ENCODE measurements at places on chromosomes 3 and 15.

- DNase-seq = no peak
Observed at GRCh38 chr15:56320316-56320715, 44.9 kb upstream of the TEX9 start.

DNA sequence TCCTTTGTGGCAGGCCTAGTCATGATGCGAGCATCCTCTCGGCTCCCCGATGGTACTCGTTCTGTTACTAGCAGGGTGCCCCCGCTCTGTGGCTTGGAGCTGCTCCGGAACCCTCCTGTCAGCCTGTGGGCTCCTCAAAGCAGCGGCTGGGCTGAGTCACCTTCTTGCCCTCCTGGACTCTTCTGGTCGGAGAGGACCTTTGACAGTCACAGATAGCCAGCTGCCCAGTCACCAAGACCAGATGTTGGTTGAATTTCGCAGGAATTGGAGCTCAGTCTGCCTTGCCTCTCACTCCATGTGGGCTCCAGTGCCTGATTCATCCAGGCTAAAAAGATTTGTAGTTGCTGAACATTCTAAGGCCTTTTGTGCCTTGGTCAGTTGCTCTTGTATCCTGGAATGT lies 94.5 kb downstream of the CHCHD6 start:
- DNase-seq = no peak

- no peak for DNase-seq
Observed at GRCh38 chr3:41477399-41478014, 278.2 kb downstream of the CTNNB1 start.

GRCh38 chr3:22569570-22569969 lies 633.6 kb upstream of the UBE2E2 start:
- DNase-seq = peak; percentile 9

DNA sequence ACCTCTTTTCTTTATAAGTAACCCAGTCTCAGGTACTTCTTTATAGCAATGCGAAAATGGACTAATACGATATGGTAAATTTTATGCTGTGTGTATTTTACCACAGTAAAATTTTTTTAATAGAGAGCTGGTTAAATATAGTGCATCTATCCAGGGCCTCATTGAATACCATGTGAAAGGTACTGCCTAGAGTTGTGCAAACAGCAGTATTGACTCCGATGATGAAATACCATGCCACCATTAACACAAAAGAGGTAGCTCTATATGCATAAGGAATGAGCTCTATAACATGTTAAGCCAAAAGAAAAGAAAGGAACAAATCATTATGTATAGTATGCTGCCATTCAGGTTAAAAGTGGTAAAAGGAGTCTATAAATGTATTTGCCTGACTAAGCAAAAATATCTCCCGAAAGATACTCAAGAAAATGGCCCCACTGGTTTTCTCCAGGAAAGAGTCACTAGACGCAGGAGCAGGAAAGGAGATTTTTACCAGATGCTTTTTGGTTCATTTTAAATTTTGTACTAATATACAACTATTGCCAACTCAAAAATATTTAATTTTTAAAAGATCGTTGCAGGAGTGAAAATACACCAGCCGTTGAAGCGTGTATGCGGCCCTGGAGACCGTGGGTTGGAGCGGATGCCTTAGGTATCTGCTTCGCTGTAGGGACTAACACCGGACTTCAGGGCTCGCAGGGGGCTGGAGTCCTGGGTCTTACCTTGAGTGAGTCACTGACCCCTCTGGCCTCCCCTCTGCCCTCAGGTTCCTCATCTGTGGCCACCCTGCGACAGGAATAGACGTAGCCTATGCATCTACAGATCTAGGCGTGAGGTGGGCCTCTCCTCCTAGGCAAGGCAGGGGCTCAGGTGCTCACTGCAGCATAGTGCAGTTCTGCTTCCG lies 120.1 kb downstream of the CHSY1 start:
- DNase-seq = no peak

DNA sequence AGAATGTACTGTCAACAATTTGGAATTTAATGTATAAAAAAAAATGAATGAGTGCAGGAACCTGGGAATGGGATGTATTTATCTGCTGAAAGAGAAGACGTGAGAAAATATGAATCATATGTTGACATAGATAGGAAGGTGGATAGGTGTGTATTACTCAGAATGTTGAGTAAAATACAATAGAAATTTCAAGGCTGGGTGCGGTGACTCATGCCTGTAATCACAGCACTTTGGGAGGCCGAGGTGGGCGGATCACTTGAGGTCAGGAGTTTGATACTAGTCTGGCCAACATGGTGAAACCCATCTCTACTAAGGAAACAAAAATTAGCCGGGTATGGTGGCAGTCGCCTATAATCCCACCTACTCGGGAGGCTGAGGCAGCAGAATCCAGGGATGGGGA lies 202.8 kb downstream of the CADM2 start:
- DNase-seq = no peak

GRCh38 chr15:39195961-39196486 lies 384.9 kb upstream of the THBS1 start:
- no peak for DNase-seq

- DNase-seq = no peak
Observed at GRCh38 chr3:190619761-190620160, 105.9 kb downstream of the IL1RAP start.

DNA sequence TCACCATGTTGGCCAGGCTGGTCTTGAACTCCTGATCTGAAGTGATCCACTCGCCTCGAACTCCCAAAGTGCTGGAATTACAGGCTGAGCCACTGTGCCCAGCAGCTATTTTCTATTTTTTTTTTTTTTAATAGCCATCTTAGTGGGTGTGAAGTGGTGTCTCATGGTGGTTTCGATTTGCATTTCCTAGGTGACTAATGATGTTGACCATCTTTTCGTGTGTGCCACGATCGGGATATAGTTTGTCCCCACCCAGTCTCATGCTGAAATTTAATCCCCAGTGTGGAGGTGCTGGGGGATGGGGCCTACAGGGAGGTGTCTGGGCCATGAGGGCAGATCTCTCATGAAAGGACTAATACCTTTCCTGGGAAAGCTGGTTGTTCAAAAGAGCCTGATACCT lies 41.8 kb upstream of the MUC13 start:
- no peak for DNase-seq

DNA sequence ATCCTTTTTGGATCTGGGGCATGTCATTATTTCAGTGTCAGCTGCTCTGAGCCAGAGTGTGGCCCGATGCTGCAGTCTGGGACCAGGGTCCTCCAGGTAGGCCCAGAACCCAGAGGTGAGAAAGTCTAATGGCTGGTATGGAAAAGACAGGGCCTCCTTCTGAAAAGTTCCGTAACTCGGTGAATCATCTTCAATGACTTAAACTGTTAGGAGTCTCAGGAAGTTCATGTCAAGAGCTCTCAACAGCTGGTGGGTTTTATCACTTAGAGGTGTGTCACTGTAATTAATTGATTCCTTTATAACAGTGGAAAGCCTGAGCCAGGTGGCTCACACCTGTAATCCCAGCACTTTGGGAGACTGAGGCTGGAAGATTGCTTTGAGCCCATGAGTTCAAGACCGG lies 28.5 kb upstream of the PDE8A start:
- DNase-seq = no peak

DNA sequence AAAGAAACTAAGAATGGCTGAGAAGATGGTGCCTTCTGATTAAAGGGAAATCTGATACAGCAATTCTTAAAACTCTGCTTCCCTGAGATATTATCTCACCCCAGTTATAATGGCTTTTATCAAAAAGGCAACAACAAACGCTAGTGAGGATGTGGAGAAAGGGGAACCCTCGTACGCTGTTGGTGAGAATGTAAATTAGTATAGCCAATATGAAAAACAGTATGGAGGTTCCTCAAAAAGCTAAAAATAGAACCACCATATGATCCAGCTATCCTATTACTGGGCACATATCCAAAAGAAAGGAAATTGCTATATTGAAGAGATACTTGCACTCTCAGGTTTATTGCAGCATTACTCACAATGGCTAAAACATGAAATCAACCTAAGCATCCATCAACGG lies 65.1 kb downstream of the GOLIM4 start:
- DNase-seq = no peak

GRCh38 chr15:83533410-83533962 lies 86.3 kb downstream of the SH3GL3 start:
- no peak for DNase-seq

GRCh38 chr3:194001-194400 lies 2.6 kb upstream of the CHL1 start:
- no peak for DNase-seq

DNA sequence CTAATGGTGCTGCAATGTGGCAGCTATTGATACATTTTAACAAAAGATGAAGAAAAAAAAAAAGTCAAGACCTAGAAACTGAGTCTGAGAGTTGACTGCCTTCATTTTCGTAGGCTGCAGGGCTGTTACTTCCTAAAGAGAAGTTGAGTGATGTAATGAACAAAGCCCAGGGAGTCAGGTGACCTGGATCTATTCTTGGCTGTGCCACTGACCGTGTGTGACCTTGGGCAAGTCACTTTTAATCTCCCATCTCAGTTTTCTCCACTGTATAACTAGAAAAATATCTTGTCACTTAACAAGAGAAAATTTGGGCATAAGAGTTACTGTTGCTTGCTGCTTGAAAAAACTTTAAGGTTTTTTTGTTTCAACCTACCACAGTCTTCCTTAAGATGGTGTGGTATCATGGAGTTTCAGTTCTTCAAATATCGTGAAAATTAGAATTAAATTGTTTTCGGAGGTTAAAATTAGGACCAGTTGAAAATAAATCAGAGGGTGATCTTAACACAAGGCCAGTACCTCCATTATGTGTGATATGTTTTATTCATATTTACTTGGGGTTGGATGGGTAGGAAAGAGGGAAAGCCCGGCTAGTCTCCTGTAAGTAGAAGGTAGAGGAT lies 5.8 kb downstream of the FMN1 start:
- peak; percentile 6 for DNase-seq

DNA sequence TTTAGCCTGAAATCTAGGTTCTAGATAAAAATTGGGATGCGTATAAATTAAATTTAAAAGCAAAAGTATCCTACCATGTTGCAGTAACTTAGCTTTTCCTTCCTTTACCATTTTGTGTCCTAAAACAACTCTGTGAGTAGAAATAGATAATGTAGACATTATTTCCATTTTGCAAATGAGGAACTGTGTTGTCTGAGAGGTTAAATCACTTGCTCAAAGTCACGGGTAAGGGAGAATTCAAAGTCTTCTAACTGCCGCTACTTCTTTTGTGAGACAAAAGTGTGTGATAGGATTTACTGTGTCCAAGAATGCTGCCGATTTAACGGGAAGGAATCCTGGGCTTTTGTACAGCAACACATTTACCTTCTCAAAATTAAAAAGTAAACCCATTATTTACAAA lies 40.7 kb downstream of the MYO1E start:
- DNase-seq = no peak

- DNase-seq = no peak
Observed at GRCh38 chr3:193922034-193922774, 213.7 kb upstream of the HES1 start.

- DNase-seq = peak; percentile 18
Observed at GRCh38 chr3:23740517-23740965, 65.2 kb upstream of the UBE2E1 start.

DNA sequence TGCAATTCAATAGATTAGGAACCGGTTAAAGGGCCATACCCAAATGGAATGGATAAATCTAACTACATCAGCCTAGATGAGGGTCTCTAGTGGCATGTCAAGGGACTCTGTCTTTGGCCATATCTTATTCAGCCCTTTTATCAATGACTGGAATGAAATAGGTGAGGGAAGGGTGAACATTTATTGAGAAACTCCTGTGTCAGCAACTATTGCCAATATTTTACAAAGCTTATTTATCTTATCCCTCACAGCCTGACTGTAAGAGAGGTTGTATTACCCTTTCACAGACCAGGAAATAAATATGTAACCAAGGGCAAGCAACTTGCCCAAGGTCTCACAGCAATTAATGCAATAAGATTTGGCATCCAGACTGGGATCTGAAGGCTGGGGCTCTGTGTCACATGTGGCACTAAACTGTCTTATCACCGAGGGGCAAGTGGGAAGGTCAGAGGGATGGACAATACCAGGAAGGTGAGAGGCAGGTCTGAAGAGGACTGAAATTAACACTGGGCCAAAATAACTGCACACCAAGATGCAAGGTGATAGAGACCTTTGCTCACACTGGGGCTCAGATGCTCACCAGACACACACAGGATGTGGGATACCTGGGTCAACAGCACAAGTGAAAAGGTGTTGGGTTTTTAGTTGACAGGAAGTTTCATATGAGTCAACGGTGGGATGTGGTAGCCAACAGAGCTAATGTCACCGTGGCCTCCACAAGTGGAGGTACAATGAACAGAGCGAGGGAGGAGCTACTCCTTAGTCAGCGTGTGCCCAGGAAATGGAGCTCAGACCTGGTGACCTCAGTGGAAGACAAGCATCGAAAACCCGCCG lies 261.3 kb downstream of the RPLP1 start:
- DNase-seq = no peak

DNA sequence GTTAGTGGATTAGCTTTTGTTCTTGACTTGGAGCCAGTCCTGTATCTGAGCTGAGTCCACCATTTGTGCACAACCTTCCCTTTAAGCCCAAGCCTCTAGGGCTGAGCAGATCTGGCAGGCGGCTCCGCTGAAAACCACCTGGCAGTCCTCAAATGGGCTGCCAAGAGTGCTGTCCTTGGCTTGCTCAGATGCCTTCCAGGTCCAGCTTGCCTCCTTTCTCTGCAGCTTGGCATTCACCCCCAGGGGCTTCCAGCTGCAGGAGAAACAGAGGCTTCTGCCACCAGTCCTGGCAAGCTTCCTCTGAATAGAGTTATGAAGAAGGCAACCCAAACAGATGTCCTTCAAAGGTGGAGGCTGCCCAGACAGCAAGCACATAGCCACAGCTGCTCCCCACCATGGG lies 96.7 kb downstream of the LRTM1 start:
- DNase-seq = no peak

- DNase-seq = no peak
Observed at GRCh38 chr15:101020451-101020850, 101.3 kb downstream of the LRRK1 start.

DNA sequence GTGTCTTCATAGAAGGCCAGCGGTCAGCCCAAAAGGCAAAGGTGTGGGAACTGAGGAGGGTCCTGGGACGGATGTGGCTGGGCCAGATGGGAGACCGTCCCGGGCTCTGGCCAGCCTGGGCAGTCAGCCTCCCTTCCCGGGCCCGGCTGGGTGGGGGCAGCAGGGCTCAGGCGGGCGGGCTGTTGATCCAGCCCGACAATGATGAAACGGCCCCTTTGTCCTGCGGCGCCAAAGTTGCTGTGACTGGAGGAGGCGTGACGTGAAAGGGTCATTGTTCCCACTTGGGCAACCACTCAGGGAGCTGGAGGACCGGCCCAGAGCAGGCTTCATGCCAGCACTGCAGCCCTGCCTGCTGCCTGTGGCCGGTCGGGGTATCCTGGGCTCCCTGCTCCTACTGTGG lies 16.5 kb downstream of the DUSP7 start:
- DNase-seq = no peak

GRCh38 chr15:57727031-57727430 lies 20.5 kb downstream of the POLR2M start:
- DNase-seq = no peak

GRCh38 chr3:110311541-110311940 lies 760.1 kb upstream of the NECTIN3 start:
- DNase-seq = no peak

Measured in NCI-H82 (cell line).